Right lung (tissue), 10 donors: ENCODE measurements at places on chromosomes 1 and 21.

DNA sequence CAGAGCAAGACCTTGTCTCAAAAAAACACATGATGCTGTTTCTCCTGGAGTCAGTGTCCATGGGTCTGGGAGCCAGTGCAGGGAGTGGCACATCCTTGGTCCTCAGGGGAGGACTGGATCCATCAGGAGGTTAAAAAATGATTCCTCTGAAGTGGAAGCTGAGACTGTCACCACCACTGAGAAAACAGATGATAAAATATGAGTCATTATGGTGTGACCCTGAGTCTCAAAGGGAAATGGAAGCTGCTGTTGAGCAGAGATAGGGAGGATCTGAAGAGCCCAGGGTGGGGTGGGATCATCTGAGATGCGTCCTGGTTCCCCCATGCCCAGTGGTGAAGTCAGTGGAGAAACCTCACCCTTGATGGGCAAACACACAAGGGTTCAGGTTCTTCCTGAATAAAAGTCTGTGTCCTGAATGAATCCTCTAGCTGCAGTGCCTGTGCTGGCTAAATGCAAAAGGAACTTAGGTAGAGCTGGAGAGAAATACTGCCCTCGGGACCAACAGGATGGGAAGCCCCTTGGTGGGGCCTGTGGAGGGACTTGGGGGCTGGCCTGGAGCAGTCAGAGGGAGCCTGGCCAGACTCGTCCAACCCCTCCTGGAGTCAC, 61.6 kb upstream of the TENT5B start:
- no peak for DNase-seq

DNA sequence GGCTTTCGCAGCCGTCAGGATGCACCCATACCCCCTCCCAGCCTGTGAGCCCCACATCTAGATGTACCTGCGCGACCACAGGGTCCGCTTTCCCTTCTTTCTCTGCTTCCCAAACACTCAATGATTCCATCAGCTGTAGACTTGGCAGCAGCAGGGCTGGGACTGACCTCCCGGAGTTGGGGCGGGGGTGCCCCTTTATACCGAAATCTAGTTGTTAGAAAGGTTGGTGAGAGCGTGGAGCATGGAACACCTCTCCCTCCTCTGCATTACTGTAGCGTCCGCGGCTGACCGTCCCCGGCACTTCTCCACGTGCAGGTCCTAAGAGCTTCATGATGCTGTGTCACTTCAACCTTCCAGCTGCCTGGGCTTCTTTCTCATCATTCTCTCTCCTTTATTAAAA, 21.1 kb upstream of the ACTRT2 start:
- DNase-seq: no peak

- no peak for DNase-seq
These were observed 8.3 kb upstream of the CFAP45 start for GRCh38 chr1:159908031-159908940.

DNA sequence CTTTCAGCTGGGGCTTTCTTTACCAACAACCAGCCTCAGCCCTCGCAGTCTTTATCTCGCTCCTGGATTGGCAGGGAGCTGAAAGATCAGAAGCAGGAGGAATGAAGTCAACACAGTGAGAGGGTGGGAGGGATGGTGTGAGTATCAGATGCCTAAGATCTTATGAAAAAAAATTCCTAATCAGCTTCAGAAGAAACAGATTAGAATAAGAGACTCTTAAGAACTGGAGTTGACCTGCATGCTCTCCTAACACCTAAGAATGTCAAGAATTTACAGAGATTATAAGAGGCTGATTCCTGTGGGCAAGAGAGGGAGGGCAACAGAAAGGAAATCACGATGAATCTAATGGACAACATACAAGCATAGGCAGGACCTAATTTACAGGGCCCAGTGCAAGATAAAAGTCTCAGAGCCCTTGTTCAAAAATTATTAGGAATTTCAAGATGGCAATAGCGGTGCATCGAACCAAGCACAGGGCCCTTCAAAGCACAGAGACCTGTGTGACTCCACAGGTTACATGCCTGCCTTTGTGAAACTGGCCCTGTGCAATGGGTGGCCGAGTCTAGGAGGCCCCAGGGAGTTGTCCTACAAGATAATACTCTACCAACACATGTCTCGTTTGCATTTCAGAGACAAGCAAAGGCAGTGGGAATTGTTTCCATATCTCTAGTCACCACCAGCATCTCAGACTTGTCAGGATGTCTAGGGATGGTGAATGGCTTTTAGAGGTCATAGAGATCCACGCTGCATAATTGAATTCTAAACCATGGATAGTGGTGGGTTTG, 65.3 kb upstream of the PPP2R5A start:
- DNase-seq: no peak

- no peak for DNase-seq
These were observed 16.1 kb upstream of the RCAN3 start for GRCh38 chr1:24486331-24487065.

DNA sequence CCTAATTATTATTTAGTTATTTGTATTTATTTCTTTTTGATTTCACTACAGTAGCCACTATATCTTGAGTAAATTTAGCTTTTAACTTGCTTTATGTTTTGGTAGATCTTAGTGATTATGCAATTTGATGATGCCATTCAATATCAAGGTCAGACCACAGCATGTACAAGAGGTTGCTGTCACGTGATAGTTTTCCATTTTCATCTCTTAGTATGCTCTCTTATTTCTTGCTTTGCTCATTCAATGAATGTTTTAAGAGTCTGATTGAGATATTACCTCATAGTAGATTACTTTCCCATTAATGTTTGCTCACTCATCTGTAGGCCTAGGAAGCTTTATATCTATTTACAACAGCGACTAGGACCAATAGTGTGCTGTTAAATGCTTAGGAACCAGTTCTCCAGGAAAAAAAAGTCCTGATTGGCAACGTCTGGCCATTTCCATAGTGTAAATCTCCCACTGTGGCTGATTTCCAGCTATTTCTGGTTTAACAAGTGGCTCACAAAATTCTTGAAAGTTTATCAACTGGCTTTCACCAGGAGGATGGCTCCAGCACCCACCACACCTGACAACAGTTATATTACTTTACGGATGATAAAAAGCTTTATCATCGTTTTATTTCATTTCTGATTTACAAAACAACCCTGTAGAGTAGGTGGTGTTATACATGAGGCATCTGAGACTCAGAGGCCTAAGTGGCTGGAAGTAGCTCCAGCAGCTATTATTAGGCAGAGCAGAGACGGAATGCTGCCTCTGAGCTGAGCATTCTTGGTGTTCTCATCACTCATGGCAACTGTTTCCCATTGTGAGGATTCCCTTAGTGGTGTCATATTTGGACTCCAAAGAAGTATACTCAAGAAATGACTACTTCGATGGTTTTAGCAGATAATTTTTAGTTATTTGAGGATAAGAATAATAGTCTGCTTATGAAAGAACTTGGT, 235.2 kb downstream of the DISC1 start:
- DNase-seq: no peak

GRCh38 chr1:157723157-157723556, 22.6 kb upstream of the FCRL3 start:
- DNase-seq: no peak

DNA sequence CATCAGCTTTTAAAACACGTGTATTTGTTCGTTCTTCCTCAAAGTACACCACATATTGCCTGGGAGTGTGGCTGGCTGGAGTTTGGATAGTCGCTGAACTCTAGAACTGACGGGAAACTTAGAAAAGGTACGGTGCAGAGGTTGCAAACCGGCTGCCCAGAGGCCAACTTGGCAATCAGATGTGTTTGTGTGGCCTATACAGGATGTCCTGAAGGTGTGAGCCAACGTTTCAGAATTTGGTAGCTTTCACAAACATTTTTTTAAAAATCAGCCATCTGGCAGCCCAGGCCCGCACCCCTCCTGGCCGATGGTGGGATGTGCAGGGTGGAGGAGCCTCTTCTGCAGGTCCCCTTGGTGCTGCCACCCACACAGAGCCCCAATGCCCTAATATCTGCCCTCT, 73.6 kb upstream of the SLC25A33 start:
- DNase-seq: no peak

DNA sequence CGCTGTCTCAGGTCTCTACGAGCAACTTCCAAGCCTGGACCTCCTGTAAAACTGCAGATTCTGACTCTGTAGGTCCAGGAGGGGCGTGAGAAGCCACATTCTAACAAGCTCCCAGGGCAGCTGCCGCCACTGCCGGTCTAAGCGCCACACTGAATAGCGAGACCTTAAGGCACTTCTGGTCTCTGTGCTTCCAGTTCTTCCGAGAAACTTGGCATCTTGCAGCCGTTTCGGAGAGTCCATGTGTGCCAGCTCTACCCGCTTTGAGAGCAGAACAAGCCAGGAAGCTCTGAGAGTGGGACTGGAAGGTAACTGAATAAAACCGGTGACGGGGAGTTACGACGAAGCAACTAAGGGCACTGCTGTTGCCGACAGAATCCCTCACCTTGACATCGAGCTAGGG, 12.5 kb downstream of the AGT start:
- no peak for DNase-seq

DNA sequence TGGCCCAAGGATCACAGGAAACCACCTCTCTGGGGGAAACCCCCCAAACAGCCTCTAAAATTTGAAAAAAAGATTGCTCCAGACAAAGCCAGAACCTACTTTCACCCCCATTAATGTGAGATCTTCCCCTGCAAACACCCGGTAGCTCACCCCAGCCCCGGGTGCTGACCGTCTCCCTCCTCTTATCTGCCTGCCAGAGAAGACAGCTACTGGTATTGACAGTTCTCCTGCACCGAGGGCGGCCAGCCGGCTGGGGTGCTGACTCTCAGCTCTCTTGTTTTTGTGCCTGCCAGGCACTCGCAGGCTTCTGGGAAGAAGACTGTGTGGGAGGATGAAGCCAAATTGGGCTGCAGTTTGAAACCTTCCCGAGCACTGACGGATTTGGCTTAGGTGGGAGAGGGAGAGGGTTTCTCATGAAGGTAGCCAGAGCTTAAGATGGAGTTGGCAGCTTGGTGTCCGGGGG, 48.2 kb downstream of the RASSF5 start:
- DNase-seq: no peak

DNA sequence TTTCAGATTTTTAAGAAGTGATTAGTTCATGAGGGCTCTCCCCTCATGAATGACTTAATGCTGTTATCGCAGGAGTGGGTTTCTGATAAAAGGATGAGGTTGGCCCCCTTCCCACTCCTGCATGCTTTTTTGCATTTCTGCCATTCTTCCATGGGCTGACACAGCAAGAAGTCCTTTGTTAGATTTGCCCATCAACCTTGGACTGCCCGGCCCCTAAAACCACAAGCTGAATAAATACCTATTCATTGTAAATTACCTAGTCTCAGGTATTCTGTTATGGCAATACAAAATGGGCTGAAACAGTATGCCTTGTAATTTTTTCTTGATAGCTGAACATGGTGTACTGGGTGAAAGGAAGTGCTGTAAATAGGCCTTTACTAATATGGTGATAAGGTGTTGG, 72.7 kb upstream of the DPH5 start:
- no peak for DNase-seq

DNA sequence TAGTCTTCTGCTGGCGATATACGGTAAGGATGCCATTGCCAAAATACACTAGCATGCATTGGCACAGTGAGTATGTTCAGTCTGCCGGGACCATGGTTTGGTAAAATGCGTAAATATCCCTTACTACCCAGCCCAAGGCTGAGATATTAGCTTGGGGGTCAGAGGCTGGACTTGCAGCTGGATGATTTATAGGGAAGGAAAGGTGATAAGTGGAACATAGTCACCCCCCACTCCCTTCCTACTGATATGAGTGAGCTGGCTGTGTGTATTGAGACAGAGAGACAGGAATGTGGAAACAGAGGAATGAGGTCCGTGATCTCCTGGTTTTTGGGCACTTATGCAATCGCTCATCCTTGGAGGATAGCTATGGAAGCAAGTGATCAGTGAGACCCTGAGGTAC, 642.8 kb downstream of the KCNT2 start:
- no peak for DNase-seq

DNA sequence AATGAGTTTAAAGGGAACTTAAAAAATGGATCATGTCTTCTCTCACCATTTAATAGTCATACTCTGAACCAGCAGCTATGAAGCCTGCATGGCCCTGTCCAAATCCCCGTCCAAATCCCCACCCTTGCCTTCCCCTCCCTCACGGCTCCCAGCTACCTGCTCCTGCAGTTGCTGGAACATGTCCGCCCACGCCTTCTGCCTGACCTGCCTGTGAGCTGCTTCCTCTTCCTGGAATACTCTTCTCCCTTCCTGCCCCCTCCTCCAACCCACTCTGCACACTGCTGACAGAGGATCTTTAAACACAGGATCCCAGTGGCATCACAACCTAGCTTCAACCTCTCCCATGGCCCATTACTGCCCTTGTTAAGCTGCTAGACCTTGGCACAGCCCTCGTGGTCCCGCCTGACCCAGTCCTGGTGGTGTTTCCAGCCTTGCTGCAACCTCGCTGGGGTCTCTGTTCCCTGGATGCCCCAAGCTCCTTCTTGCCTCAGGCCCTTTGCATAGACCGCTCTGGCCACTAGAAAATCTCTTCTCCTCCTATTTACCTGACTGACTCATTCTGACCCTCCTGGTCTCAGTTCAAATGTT, 118.3 kb downstream of the PTPRU start:
- DNase-seq: no peak

DNA sequence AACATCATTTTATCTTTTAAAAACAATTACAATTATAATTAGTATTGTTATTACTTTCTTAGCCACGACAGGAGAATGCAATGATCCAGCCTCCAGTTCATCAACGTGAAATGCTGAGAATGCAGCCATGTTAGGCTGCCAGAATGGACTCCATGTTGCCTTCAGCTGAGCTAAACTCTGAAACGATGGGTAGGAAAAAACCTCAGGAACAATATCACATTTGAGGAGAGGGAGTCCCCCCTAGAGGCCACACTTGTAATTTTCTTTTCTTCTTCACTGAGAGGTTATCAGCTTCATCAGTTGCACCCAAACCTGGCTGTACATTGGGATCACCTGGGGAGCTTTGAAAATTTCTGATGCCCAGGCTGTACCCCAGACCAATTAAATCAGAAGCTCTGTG, 34.6 kb upstream of the DNAH14 start:
- DNase-seq: no peak

DNA sequence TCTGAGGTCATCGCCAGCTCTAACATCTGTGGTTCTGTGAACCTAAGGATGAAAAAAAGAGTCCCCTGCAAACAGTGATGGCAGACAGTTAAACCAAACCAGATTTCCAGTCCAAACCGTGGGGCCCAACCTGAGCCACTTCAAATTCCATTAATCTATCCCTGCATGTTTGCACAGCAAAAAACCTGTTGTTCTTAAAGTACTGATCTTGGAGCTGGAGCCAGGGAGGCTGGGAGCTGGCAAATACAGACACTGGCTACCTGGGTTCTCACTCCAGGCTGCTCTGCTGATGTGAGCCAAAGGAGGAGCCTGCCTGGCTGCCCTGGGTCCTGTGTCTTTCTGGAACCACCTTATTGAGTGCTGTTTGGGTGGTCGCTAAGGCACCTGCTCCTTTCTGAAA, 16.4 kb downstream of the LDLRAD1 start:
- no peak for DNase-seq
